ENCODE measurements at places on chromosomes 11 and 22.

DNA sequence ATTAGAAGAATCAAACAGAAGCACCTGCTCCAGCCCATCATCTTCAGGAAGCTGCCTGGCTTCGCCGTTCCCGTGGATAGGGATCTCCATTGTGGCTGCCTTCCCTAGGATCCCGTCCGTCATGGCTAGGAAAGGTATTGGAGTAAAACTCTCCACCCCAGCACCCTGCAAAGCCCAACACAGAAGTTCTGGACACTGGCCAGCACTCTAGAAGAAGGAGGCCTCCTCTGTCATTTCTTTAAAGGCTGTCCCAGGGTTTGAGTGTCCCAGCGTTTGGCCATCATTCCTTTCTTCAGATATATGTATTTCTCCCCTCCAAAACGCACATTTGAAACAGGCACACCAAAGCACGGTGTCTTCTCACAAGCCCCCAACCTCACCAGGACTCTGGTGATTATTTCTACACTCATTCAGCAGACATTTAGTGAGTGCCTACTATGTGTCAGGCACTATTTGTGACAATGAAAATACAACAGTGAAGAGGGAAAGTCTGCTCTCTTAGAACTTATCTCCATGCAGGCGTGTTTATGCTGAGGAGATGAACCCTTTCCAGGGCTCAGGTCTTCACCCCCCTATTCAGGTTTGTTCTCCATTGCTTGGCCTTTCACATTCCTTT is 724 bp downstream of the ARFIP2 start:
- no peak for ATAC-seq

DNA sequence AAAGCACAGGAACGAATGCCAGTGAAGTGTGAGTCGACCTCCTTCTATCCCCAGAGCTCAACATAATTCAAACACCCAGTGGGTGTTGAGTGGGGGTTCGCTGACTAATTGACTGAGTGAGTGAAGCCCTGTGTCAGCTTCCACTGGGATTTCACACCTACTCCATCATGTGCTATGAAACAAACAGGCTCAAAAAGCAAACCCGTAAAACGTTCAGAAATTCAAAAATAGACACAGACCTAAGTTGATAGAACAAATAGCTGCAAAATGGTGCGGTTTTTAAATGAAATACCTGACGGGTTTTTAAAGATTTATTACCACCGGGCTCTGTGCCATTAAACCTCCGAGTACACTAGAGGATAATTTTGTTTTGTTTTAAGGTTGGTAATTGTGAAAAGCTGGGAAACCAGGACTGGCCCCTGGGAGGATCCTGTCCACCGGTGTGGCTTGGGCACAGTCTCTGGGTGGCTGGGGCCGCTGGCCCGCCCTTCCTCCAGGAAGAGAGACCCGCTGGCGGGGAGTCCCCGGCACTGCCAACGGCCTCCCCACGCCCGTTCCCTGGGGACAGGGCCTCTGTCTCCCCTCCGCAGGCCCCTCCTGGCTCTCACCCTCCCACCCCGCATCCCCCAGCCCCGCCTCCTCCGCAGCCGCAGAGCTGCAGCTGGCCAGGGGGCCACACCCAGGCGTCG is 13.6 kb downstream of the KCNJ5 start:
- ATAC-seq, result peak; percentile 74

GRCh38 chr22:47592791-47593190 is 830.3 kb downstream of the TBC1D22A start:
- ATAC-seq, result no peak

DNA sequence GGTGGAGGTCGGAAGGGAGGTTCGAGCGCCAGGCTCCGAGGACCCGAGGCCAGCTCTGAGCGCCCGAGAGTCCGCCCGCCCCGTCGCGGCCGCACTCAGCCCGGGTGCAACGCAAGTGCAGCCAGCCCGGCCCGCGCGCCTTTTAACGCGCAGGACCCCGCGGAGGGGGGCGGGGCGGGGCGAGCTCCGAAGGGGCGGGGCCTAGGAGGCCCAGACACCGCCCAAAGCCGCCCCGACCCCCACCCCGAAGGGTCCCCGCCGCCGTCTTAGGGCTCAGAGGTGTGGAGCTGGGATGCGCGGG is at the start of gene PHOX2A:
TSS of gene PHOX2A (minus strand) at position 117 of the 301 bp plus-strand sequence. CDS start 172 bp downstream, outside the sequence.
- no peak for ATAC-seq

- ATAC-seq, result no peak
Measured at GRCh38 chr22:49197986-49198704, 629.5 kb downstream of the BRD1 start.

DNA sequence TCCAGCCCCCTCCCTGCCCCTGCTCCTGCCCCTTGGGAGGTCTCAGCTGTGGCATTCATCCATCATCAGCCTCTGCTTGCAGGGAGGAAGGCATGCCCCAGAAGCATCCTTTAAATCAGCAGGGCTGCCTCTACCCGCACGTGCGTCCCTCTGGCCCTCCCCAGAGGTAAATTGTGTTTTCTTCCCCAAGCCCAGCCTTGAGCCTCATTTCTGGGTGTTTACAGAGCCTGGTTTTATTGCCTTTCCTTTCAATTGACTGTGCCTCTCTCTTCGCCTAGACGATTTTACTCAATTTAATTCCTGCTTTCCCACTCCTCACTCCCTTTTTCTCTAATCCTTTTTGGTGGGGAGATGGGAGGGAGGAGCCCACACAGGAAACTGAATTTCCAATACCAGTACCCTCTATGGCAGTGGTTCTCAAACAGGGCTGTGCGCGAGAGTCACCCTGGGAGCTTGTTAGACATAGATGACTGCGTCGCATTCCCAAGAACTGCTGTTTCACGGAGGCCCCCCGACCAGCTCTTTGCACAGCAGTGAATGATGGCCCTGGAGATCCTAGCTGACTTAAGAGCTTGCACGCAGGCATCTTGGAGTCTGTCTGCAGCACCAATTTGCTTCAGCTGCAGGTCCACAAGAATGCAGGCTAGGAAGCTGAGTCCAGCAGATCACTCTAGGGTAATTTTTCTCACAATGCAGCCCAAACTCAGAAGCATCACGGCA is 15.1 kb upstream of the OAF start:
- no peak for ATAC-seq

DNA sequence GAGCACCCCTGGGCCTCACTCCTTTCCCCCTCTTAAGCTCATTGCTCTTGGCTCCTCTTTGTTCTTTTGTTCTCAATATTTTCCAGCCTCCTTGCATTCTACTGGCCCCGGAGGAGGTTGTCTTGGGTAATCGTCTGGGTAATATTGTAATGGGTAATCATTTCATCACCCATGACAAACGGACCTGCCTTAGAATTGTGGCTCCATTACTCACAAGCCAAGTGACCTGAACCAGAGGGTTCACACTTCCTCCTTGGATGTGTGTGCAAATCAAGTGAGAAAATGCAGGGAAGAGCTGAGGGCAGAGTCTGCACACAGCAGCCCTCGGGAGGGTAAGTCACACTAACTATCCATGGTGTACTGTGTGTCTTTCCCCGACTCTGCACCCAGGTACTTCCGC is 305.0 kb downstream of the BUD13 start:
- ATAC-seq, result no peak

DNA sequence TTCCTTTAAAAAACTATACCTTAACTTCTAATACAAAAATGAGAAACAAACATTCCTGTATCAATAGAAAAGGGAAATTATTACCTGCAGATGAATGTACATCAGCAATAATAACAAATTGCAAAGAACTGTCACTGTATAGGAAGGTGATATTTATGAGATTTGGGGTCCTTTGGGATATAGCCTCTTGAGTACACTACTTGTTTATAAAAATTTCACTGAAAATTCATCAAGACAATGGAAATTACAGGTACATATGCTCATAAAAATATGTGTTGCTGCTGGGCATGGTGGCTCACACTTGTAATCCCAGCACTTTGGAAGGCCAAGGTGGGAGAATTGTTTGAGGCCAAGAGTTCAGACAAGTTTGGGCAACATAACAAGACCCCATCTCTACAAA is 34.0 kb upstream of the OR5P2 start:
- ATAC-seq, result no peak

- peak; percentile 84 for ATAC-seq
Measured at GRCh38 chr11:33829430-33830141, 55.3 kb upstream of the FBXO3 start.

DNA sequence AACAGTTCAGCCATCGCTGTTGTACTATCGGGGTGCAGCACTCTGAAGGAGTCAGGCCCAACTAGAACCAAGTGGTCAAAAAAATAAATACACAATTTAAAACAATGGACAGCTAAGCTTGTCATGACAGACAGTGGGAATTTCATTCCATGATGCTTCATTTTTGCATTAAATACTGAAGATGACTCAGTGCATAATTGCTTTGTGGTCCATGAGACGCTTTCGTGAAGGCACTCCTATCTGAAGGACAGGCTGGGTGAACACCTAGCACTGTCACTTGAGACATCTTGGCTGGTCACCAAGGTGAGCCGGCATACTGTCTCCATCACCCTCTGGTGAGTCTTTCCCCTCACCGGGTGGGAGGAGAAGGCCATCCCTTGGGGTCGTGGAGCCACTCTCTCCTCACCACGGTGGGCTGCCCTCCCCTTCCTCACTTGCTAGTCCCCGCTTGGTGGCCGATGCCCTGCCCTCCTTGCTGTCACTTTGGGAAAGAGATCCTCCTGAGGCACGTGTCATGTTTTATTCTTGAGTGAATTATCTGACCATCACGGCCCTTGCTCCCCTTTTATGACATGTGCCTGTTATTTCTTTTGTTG is 4.9 kb upstream of the TESMIN start:
- no peak for ATAC-seq

DNA sequence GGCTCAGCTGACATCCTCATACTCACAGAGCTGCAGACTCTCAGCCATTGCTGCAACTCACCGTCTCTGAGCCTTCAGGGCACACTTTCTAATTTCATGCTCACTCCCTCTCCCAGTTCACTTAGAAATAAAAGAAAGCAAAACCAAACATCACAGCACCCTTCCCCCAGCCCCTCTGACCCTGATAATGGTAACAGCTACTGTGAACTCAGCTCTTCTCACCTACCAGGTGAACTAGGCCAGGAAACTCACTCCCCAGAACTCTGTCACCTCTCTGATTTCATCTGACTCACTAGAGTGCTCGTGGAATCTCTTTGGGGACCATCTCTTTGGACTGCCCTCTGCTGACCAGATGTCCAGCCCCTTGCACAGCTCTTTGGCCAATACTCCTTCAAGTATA is 14.5 kb upstream of the PARVA start:
- ATAC-seq, result no peak

DNA sequence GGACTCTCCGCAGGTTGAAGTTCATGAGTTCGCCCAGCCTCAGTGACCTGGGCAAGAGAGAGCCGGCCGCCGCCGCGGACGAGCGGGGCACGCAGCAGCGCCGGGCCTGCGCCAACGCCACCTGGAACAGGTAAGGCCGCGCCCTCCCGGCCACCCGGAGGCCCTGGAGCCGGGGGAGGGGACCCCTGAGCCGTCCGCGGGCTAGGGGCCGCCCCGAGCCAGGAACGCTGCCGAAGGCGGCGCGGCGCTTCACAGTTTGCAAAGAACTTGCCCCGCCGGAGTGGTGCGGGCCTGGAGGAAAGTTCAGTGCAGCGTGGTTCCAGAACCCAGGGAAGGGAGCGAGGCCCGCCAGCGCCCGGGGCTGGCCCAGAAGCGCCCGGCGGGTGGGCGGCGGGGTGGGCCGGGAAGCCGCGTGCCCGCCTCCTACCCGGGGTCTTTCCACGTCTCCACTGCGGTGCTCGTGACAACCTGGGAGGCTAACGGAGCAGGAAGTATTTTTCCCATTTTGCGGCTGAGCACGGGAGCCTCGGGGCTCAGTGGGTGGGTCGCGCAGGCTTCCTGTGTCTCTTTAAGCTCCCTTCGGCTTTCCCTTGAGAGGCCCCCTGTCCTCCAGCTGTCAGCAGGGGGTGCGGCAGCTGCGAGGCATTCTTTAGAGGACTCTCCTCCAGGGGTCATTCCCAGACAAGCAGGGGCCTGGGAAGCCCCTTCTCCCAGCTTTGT is 635 bp downstream of the PRR5 start:
- peak; percentile 48 for ATAC-seq

DNA sequence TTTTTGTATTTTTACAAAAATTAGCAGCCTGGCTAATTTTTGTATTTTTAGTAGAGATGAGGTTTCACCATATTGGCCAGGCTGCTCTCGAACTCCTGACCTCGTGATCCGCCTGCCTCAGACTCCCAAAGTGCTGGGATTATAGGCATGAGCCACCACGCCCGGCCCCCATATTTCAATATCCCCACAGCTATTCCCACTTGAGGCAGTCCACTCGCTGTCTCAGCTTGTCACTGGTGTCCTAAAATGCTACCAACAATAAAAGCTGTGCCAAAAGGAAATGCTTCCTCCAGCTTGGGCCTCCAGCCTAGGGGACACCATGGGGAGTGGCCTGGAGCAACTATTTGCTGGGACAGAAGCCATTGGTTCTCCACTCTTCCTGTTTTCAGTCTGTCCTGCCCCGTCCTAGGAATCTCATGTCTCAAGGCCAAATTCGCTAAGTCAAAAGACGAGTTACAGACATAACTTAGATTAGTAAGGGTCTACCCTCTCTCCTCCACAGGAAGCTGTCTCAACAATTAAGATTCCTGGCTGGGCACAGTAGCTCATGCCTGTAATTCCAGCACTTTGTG is 7.3 kb upstream of the SPINDOC start:
- ATAC-seq, result no peak

- no peak for ATAC-seq
Measured at GRCh38 chr22:26546282-26546681, 34.0 kb upstream of the TFIP11 start.

DNA sequence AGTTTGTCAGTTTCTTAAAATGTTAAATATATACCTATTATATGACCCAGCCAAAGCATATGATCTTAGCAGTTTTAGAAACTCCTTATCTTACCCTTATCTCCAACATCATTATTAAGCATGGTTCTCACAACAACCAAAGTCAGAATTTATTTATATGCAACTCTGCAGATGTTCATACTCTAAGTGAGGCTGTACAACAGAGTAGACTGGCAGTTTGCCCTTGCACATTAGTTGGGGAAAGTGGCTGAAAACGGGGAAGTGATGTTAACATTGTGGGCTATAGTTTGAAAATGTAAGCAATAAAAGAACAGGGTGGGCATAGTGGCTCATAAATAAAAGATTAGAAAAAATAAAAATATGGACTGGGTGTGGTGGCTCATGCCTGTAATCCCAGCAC is 49.7 kb downstream of the ATG16L2 start:
- no peak for ATAC-seq

DNA sequence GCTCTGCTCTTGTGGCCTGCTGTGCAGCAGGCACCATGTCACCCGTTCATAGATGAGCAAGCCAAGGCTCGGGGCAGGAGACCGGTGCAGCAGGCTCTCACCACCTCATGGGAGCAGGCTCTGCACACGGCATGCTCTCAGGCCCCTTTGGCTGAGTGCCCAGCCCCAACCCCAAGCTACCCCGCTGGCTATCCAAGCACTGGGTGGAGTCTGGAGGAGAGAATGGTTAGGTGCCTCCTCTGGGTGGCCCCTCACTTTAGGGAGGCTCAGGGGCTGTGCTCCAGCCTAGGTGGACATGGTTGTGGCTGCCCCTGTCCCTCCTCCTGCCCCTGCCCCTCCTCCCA is 199.9 kb downstream of the IGLL1 start:
- no peak for ATAC-seq

GRCh38 chr22:27578937-27579617 is 222.5 kb downstream of the MN1 start:
- ATAC-seq, result no peak

- ATAC-seq, result no peak
Measured at GRCh38 chr22:50204571-50204970, 3.8 kb downstream of the SELENOO start.

- ATAC-seq, result peak; percentile 92
Measured at GRCh38 chr11:60906132-60906972, at the start of gene PRPF19. TSS of gene PRPF19 (minus strand) at chr11:60906585. CDS start at chr11:60906382, 203 bp downstream.

Measured in stimulated activated memory B cell treated with anti-CD40 and anti-IgM and Interleukin-4, amounts not matched to agents 10 μg/mL and 1 μg/mL and 100 μg/mL, for 72 hours (primary cell).